ENCODE measurements at places on chromosomes 7 and 10. TPM values are rescaled to one million over a fixed set of nuclear protein-coding genes. Genes with fewer than 3 reads are reported as not detected.

The PPP1R17 gene
- polyA plus RNA-seq, result 0.52 TPM

The ATG9B gene
- 0.98 TPM for polyA plus RNA-seq

The SAMD9 gene
- 5.9 TPM for polyA plus RNA-seq

The MOGAT3 gene
- 0.21 TPM for polyA plus RNA-seq

The RADIL gene
- polyA plus RNA-seq, result 4.0 TPM

The STEAP1B gene
- polyA plus RNA-seq, result 2.8 TPM

The GPR37 gene
- polyA plus RNA-seq, result 29.1 TPM

The TUBB8 gene
- polyA plus RNA-seq, result not detected

The GIMAP7 gene
- polyA plus RNA-seq, result 11.4 TPM

The GPC2 gene
- 9.5 TPM for polyA plus RNA-seq

The ORC5 gene
- 17.5 TPM for polyA plus RNA-seq

The MBL2 gene
- polyA plus RNA-seq, result not detected

The FAM25C gene
- polyA plus RNA-seq, result not detected

The UBE2D4 gene
- polyA plus RNA-seq, result 19.7 TPM

The LIPK gene
- not detected for polyA plus RNA-seq

The SLC16A12 gene
- 1.3 TPM for polyA plus RNA-seq

The PTPRN2 gene
- polyA plus RNA-seq, result not detected

The ELMO1 gene
- polyA plus RNA-seq, result 20.7 TPM

The CPA2 gene
- polyA plus RNA-seq, result 0.50 TPM

The USP54 gene
- polyA plus RNA-seq, result 14.5 TPM

The HOXA1 gene
- 0.35 TPM for polyA plus RNA-seq

The GPR141 gene
- polyA plus RNA-seq, result 0.20 TPM

The PBLD gene
- 8.0 TPM for polyA plus RNA-seq

The LRRC18 gene
- polyA plus RNA-seq, result not detected

The TFEC gene
- polyA plus RNA-seq, result 1.4 TPM

The ACSL5 gene
- 3.3 TPM for polyA plus RNA-seq

The TSPAN13 gene
- 92.7 TPM for polyA plus RNA-seq

The GNA12 gene
- polyA plus RNA-seq, result 30.0 TPM

The SP4 gene
- 7.5 TPM for polyA plus RNA-seq

The NPFFR1 gene
- 0.08 TPM for polyA plus RNA-seq

The C10orf143 gene
- polyA plus RNA-seq, result 4.8 TPM

The CTAGE4 gene
- polyA plus RNA-seq, result not detected

The HMX2 gene
- not detected for polyA plus RNA-seq

The UTF1 gene
- not detected for polyA plus RNA-seq

The SPDYE11 gene
- 0.17 TPM for polyA plus RNA-seq

The C10orf90 gene
- not detected for polyA plus RNA-seq

The SHH gene
- polyA plus RNA-seq, result not detected

The REEP3 gene
- 36.2 TPM for polyA plus RNA-seq

The MYO1G gene
- 0.52 TPM for polyA plus RNA-seq

The EEF1AKMT2 gene
- 29.4 TPM for polyA plus RNA-seq

The NRCAM gene
- polyA plus RNA-seq, result 60.4 TPM

The BLNK gene
- polyA plus RNA-seq, result 1.5 TPM

The SLC29A4 gene
- 26.4 TPM for polyA plus RNA-seq

The SVIL gene
- polyA plus RNA-seq, result 267 TPM

The TRIP6 gene
- polyA plus RNA-seq, result 38.8 TPM

The VENTX gene
- 0.43 TPM for polyA plus RNA-seq

The AKR1D1 gene
- not detected for polyA plus RNA-seq

The SLC26A5 gene
- not detected for polyA plus RNA-seq

Data from muscle of arm (tissue), 14 donors.